ENCODE measurements at places on chromosomes 12 and 14.

GRCh38 chr14:106657460-106657859, 1131.1 kb downstream of the TMEM121 start:
- peak; percentile 51 for DNase-seq

- DNase-seq, result no peak
Observed at GRCh38 chr12:12859690-12860089, 31.7 kb upstream of the GPRC5A start.

DNA sequence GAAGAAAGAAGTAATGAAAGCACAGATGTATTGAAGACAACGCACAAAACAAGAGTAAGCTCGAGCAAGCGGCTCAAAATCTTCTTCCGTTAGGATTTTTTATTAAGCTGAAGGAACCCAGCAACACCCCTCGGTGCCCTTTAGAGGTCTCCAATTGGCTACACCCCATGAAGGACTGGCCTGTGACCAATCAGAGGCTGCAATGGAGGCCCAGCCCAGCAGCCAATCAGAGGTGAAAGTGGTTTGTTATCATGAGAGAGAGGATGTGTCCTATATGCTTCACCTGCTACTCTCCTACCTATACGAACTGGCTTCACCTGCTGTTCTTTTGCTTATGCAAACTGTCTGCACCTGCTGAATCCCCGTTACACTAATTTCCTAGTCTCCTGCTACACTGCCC, 358.8 kb downstream of the C12orf50 start:
- DNase-seq, result no peak

DNA sequence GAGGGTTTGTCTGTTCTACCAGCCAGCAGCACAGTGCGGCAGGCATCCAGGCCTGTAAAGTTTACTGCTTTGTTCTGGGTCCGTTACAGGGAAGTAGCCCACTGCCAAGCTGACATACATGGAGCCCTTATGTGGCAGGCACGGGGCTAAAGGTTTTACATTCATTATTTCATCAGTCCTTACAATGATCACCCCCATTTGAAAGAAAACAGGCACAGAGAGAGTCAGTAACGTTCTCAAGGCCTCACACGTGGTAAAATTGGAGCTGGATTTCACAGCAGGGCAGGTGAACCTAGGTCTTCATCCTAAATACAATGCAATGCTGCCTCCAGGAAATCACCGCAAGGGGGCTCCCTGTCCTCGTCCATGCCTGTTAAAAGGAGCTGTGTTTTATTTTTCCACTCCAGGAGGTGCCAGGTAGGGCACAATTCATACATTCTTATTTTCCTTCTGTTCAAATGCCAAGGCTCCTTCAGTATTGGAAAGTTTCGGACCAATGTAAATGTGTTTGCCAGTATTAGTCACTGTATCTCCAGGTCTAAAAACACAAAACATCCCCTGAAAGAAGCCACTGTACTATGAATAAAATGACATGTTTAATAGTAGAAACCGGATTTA, 172.2 kb upstream of the GZMB start:
- no peak for DNase-seq

DNA sequence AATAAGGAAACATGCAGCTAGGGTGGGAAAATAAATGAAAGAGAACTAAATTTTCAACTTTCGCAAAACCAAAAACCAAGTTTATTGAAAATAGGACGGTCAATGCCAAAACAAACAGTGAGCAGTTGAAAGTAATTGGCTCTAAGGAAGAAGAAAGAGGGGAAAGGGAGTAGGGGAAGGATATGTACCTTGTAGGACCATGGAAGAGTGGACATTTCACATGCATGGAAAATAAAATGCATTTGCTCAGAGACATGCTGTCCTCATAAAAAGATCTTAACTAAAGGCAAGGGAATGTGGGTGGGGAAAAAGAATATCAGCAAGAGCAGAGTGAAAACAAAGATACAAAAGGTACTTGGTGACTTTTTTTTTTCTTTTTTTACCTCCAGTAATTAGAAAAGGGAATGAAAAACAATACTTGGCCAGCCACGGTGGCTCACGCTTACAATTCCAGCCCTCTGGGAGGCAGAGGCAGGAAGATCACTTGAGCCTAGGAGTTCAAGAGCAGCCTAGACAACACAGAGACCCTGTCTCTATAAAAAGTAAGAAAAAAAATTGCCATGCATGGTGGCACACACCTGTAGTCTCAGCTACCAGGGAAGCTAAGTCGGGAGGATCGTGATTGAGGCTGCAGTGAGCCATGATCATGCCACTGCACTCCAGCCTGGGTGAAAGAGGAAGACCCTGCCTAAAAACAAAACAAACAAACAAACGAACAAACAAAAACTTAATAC, 6.6 kb downstream of the TXNDC16 start:
- no peak for DNase-seq

GRCh38 chr14:65472189-65472588, 59.7 kb downstream of the FUT8 start:
- no peak for DNase-seq
